ENCODE measurements at places on chromosomes 11 and 22.
A peak's percentile ranks its signal among the peaks of the same experiment; 100 is the strongest.

DNA sequence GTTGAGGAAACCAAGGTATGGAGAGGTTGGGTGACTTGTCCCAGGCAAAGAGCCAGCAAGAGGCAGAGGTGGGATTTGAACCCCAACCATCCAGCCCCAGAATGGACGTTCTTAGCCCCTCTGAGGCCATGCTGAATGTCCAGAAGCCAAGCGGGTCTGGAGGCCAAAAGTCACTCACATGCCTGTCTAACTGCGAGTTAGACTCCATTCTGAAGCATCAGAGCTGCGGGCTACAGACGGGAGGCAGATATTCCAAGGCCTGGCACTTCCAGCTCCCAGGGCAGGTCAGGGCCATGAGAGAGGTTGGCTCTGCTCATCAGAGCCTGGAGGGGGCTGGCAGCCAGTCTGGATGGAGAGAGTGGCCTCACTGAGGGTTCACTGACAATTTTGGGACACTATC lies 616.5 kb downstream of the BRD1 start:
- DNase-seq, result no peak

- DNase-seq, result no peak
Observed at GRCh38 chr22:10778296-10778814, 4749.6 kb upstream of the OR11H1 start.

- no peak for DNase-seq
Observed at GRCh38 chr22:37080838-37081237, 28.7 kb downstream of the TMPRSS6 start.

DNA sequence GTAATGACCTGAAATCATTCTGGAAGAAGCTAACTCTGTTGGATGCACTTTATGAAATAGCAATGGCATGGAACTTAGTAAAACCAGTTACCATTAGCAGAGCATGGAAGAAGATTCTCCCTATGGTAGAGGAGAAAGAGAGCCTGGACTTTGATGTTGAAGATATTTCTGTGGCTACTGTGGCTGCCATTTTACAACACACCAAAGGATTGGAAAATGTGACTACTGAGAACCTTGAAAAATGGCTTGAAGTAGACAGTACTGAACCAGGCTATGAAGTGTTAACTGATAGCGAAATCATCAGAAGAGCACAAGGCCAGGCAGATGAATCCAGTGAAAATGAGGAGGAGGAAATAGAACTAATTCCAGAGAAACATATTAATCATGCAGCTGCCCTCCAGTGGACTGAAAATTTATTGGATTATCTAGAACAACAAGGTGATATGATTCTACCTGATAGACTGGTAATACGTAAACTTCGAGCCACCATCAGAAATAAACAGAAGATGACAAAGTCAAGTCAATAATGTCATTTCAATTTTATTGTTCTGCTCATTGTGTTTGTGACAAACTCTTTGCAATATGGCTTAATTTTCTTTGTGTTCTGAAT lies 2.0 kb downstream of the JRKL start:
- no peak for DNase-seq

DNA sequence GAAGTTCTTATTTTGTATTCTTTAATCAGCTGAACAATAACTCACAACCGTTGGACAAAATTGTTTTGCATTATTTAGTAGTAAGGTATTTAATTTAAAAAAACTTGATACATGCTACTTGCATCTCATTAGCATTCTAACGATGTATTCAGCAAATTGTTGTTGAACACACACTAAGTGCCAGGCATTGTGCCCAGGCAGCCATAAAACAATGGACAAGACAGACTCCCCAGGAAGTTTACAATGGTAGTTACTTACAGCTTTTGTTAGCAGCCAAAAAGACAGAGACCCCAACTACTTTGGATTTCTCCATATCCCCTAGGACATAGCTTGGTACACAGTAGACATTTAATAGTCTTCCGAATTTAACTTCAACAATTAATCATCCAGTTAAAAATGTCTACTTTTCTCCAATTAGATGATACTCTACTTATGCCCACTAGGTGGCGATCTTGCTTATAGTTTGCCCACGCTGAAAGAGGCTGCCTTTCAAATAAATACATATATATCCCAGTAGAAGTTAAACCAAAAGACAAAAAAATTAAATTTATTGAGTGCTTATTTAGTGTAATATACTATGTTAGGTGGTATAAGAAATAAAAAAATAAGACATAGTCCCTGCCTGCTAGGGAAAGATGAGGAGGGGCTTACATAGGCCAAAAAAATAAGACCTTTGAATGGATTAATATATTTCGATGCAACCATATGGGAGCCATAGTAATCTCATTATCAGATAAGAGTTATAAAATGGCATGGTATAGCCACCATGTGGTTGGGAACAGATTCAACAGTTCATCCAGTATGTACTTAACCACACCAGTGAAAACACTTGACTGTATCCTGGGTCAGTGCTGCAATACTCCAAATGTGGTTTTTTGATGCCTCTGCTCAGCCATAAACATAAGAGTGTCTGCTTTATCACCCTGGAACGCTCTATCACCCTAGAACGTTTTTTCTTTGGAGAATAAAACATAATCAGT lies 2.0 kb upstream of the FJX1 start:
- DNase-seq, result no peak

DNA sequence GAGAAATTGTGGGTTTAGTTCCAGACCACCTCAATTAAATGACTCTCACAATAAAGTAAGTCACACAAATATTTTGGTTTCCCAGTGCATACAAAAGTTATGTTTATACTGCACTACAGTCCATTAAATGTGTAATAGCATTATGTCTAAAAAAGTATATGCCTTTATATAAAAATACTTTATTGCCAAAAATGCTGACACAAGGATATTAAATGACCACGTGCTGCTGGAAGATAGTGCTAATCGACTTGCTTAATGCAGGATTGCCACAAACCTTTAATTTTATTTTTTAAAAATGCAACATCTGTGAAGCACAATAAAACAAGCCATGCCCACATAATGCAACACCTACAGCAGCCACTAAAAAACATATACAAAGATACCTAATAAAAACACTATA lies 27.0 kb downstream of the OR5AK2 start:
- no peak for DNase-seq

- DNase-seq, result no peak
Observed at GRCh38 chr22:44608597-44609399, 93.2 kb upstream of the PRR5 start.

DNA sequence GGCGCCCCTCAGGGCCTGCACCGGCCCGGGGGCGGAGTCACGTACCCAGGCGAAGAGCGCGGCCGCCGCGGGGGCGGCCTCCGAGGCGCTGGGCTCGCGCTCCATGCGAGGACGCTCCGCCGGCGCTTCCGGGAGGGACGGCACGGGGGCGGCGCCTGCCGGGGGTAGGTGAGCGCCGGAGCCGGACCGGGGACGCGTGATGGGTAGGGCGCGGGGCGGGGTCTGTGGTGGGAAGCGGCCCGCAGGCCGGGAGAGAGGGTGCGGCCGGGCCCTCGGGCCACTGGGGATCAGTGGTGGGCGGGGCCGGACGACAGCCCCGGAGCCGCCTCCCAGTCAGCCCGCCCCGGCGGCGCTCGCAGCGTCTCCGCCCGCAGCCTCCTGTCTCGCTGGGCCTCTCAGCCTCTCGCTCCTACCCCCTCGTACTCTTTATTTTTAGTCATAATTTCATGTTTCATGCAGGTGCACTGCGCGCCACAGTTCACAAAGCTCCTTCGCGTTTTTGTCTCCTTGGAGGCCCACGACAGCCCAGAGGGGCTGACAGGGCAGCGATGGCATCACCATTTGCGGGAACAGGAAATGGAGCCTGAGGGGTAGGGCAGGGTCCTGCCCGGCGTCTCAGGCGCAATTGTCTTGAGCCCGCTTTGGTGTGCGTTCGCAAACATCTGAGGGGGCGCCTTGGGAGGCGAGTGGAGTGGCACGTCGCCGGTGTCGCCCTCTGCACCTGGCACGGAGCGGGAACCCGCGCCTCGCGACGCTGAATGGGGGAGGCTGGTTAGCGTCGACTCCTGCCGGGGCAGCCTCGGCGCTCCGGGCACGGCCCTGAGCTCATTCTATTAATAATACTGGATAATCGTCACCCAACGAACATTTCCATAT lies at the start of gene SERGEF:
SERGEF (minus strand) TSS at position 142 of the 876 bp plus-strand sequence; CDS start at position 105, 37 bp downstream.
- DNase-seq, result peak; percentile 83
